ENCODE measurements at places on chromosomes 3 and 15.
A peak's percentile ranks its signal among the peaks of the same experiment; 100 is the strongest.

- DNase-seq: no peak
These were observed 47.0 kb upstream of the DLG1 start for GRCh38 chr3:197345390-197345789.

DNA sequence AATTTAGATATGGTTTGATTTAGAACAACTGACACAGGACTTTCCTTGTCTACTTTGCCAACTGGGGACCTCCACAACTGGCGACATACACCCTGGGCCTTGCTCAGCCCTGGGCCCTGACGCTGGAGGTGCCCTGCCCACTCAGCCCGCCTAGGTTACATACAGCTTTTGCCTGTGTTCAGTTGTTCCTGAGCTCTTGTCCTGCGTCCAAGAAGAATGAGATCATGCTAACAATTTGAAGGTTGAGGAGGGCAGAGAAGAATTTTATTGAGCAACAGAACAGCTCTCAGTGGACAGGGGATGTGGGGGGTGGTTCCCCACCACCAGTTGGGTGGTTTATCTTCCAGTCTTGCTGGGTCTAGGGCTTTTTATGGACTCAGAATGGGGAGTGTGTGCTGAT is 67.9 kb downstream of the IQCH start:
- DNase-seq: no peak

- no peak for DNase-seq
These were observed 44.9 kb upstream of the SEC13 start for GRCh38 chr3:10365791-10366190.

GRCh38 chr15:65222891-65223290 is 11.6 kb upstream of the CILP start:
- no peak for DNase-seq

DNA sequence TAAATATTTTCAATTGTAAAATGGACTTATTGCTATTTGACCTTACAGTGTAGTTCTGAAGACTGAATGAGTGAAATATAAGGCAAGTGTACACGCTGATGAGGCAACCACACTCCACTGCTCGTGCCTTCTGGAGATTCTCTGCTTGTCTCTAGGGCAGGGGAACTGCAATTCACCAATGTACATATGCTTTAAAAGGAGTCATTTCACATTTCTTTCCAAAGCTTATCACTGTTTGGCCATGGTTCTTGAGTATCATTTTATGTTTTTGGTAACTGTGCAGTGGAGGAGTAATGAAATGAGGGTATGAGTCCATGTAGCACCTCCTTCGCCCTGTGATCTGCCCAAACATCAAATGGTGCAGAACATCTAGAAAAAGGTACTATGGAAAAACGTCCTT is 43.7 kb downstream of the CCR4 start:
- no peak for DNase-seq

- no peak for DNase-seq
These were observed 50.9 kb upstream of the CHRNB4 start for GRCh38 chr15:78691851-78692421.

GRCh38 chr3:105334138-105334882 is 32.4 kb upstream of the ALCAM start:
- DNase-seq: no peak

DNA sequence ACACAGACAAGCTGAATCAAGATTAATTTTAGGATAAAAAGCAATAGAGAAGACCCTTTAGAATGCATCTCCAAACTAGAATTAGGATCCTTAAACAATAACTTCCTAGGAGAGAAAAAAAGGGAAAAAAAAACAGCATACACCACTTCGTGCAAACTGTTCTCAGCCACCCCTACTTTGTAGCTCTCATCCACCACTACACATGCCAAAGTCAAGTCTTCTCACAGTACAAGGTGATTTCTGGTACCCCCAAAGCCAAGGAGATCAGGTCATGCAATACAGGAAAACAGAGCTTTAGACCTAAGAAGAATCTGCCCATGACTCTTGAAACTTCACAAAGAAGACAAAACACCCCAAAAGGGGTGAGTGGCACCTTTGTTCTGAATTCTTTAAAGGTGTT is 166.9 kb downstream of the SUCNR1 start:
- no peak for DNase-seq

- no peak for DNase-seq
These were observed 119.2 kb downstream of the SHQ1 start for GRCh38 chr3:72728958-72729467.

GRCh38 chr3:12060139-12060845 is 56.1 kb downstream of the SYN2 start:
- DNase-seq: no peak

GRCh38 chr3:97612632-97613031 is 151.9 kb upstream of the ARL6 start:
- DNase-seq: peak; percentile 51

DNA sequence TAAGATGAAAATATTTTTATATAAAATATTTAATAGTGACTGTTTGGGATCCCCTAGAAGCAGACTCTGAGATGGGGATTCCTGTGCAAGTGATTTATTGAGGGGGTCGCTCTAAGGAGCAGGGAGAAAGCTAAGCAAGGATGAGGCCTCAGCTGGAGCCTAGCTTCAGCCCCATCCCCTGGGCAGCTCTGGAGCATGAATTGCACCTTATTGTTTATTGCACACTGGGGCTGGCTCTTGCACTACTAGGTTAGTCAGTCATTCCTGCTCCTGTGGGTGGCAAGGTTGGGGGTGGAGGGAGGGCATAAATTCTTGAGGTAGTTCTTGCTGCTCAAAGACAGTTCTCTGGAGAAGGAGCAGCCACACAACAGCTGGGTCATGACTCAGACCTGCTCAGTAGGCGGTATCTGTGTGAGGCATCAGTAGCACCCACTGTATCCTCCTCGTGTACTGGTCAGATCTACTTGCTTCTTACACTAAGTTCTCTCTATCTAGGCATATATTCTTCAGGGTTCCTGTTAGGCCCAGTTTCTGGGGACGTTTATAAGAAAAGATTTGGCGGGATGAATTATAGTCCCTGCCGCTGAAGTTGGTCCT is 27.2 kb upstream of the TNFSF10 start:
- DNase-seq: no peak

GRCh38 chr3:102297072-102297658 is 137.7 kb upstream of the ZPLD1 start:
- DNase-seq: no peak

DNA sequence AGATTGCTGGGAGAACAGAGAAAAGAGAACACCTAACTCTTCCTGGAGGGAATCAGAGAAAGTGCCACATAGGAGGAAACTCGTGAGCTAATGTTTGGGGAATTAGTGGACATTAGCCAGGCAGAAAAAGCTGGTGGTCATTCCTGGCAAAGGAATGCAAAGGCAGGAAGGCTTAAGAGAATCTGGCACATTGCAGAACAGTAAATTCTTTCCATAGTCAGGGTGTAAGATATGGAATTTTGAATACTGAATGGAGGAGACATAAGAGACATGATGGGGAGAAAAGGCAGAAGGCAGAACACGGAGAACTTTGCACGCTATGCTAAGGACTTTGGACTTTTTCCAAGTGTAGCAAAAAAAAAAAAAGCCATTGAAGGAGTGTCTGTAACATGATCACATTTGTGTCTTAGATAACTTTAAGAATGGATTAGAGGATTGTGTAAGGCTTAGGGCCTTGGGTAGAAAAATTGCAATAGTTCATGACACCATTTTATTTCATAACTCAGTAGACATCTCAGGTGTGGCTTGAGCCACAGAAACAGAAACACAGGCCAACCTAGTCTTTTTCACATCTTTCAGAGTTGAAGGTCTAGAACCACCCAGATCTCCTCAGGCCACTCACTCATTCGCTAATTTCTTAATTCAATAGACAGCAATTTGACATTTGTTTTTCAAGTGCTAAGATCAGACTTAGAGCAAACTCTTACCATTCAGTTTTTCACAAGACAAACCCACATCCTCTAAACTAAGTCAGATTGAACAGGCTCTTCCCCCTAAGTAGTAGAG is 31.2 kb upstream of the CCDC80 start:
- DNase-seq: no peak

GRCh38 chr15:52294881-52295420 is 653 bp downstream of the MYO5C start:
- DNase-seq: no peak

GRCh38 chr15:60392986-60393790 is 4.6 kb downstream of the ANXA2 start:
- DNase-seq: no peak

DNA sequence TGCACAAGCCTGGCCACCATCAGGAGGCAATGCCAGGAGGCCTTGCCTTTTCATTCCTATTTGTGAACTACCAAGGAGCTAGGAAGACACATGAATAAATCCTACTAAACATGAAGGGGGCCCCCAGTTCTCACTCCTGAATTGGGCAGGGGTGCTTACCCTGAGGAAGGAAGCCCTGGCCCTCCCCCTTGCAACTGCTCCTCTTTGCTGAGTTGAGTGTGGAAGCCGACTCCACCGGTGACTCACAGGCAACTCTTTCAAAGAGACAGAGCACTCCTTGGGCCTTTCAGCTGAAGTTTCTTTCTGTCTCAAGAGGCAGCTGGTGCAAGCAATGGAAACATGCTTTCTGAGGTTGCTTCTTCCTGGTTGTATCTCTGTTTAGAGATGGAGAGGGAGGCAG is 1.7 kb downstream of the GABRG3 start:
- DNase-seq: no peak

- DNase-seq: no peak
These were observed 15.1 kb upstream of the SATB1 start for GRCh38 chr3:18440066-18440722.

DNA sequence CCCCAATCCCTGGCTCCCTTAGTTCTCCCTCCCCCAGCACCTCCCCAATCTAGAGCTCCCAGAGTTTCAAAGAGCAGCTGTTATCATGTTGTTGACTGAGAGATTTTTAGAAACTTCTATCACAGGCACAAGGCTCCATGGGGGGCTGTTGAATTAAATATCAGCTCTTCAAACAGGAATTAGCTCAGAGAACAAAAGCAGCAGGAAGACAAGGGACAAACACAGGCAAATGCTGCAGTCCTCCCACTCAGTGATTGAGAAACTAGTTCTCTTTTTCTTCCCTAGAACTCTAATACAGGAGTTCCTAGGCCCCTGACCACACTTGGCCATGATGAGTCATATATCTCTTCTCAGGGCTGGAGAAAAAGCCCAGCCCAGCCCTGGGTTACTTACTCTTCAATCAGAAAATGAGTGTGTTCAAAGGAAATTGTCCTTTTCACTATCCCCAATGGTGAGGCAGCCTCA is 262.1 kb downstream of the IGSF11 start:
- DNase-seq: no peak

- DNase-seq: no peak
These were observed 84.2 kb upstream of the LRTM1 start for GRCh38 chr3:55012091-55012490.

- DNase-seq: no peak
These were observed 23.2 kb downstream of the NXPE3 start for GRCh38 chr3:101802179-101802578.

GRCh38 chr15:33200444-33200843 is 5.9 kb upstream of the FMN1 start:
- DNase-seq: no peak

DNA sequence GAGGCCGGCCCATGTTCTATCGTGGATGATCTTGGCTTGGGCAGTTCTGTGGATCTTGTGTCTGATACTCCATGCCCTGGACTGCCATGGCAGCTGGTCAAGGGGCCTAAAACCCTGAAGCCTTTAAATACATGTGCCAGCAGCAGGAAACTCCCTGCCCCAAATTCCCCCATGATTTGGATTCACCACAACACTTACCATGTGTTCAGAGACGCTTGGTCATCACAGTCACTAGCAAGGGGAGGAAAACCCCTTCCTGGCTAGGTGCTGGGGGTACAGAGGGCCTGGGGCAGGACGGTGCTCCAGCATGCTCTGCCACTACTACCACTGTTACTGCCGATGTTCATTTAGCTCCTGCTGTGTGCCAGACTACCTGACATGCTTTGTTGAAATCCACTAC is 94.4 kb downstream of the DNAJB8 start:
- no peak for DNase-seq

DNA sequence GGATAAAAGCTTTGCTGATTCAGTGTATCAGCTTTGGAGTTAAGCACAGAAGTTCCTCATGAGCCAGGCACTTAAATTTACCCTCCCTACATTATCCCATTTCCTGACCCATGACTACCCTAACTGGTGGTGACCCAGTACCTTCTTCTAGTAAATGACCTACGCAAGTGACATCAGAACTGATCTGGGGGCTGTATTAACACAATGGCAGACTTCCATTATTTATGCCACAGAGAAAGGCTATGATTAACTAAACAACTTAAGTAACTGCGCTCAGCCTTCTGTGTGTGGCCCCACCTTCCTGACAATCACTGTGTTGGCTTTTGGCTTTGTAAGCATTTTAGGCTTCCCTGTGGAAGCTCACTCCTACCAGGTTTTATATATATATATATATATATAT is 1.9 kb downstream of the MB21D2 start:
- no peak for DNase-seq

GRCh38 chr15:68822818-68823217 is 2.1 kb upstream of the ANP32A start:
- DNase-seq: no peak

DNA sequence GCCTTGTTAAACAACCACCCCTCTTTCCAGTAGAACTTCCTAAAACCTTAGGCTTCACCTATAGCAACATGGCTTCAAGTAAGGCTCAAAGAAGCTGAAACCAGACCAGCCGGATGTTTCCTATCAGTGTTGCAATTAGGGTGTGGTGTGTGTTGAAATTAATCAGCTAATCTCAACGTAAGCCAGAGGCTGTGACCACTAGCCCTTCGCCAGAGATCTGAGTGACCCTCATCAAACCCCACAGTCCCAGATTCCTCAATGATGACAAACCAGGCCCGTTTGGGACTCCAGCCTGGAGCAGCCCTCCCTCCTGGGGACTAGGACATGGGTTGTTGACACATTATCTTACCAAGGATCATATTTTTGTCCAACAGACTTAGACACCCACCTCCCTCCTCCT is 27.3 kb downstream of the CYP11A1 start:
- DNase-seq: no peak

GRCh38 chr3:57659806-57660439 is 33.0 kb downstream of the DENND6A start:
- no peak for DNase-seq

- DNase-seq: no peak
These were observed 306.9 kb downstream of the GAP43 start for GRCh38 chr3:115930168-115930567.

- no peak for DNase-seq
These were observed 254.6 kb upstream of the RBMS3 start for GRCh38 chr3:29026286-29026685.

DNA sequence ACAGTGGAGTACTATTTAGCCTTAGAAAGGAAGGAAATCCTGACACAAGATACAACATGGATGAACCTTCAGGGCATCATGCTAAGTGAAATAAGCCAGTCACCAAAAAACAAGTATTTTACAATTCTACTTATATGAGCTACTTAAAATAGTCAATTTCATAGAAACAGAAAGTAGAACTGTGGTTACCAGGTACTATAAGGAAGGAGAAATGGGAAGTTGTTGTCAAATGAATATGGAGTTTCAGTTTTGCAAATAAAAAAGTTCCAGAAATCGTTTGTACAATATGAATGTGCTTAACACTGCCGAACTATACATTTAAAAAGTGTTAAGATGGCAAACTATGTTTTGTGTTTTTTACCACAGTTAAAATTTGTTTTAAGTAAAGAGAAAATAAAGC is 26.8 kb downstream of the TRANK1 start:
- DNase-seq: no peak

- no peak for DNase-seq
These were observed 12.1 kb upstream of the DCLK3 start for GRCh38 chr3:36776436-36776835.

Data from NCI-H1436 (cell line).